Mesendoderm (in vitro differentiated cells): ENCODE measurements at places on chromosomes 7 and 10.
A peak's percentile ranks its signal among the peaks of the same experiment; 100 is the strongest.

GRCh38 chr7:24891311-24891735 lies 88.7 kb downstream of the OSBPL3 start:
- no peaks in the 10 kb centered on the region for H3K4me1 ChIP-seq
- H3K27me3 ChIP-seq = no peaks in the 10 kb centered on the region
- DNase-seq = no peak
- H3K4me3 ChIP-seq = no peak overlapping the region
- no peak overlapping the region for H3K27ac ChIP-seq

DNA sequence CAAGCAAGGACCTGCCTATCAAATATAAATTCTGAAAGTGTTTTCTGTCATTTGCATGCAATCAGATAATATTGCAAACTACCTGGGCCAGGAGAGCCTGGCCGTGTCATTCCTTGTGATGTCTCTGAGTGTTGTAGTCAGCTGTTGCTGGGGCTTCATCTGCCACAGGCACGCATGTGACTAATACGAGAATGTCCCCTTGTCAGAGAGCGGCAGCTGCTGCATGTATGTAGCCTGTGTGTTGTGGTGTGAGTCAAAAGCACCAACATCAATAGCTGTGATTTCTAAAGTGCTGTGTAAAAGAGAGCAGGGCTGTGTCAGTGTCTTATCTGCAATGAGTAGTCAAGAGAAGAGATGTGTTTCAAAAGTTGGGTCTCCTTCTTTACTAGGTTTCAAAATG lies 155.4 kb downstream of the POU6F2 start:
- H3K36me3 ChIP-seq = no peaks in the 10 kb centered on the region
- no peak overlapping the region for H3K27ac ChIP-seq
- DNase-seq = no peak
- no peak overlapping the region for H3K4me3 ChIP-seq
- H3K27me3 ChIP-seq = no peaks in the 10 kb centered on the region

DNA sequence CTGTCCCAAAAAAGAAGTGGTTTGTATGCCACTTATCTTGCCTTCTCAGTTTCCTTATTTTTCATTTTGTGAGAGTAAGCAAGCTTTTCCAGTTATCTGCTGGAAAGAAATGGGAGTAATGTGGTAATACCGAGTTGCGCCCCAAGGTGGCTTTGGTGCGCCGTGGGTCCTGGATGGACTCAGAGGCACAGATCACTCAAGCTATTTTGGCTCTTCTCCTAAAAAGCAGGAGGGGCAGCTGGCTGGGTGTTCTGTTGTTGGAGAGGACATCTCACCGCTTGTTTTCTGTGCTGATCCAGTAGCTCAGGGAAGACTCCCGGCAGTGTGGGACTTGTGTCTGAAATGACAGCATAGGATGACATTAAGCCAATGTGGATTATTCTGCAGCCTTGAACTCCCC lies 16.4 kb downstream of the PRKRIP1 start:
- no peaks in the 10 kb centered on the region for H3K4me1 ChIP-seq
- H3K36me3 ChIP-seq = peaks cover 12% of the 10 kb centered on the region
- no peak overlapping the region for H3K27ac ChIP-seq
- peak; percentile 47 for DNase-seq

DNA sequence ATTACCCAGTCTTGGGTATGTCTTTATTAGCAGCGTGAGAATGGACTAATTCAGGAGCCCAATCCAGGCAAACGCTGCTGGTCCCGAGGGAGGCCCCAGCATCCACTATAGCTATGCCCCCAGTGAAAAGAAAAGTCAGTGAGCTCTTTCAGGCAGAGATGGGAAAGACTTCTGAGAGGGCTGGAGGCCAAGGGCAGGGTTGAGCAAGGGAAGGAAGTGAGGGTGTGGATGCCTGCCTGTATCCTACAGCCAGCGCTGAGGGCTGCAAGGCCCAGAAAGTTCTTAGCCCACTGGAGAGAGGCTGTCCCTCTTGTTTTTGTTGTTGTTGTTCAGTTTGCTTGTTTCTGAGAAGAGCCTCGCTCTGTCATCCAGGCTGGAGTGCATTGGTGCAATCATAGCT lies 261.6 kb downstream of the ZEB1 start:
- no peak overlapping the region for H3K27ac ChIP-seq
- no peaks in the 10 kb centered on the region for H3K27me3 ChIP-seq
- no peak overlapping the region for H3K4me3 ChIP-seq

- no peak overlapping the region for H3K27ac ChIP-seq
- no peaks in the 10 kb centered on the region for H3K36me3 ChIP-seq
- H3K27me3 ChIP-seq = no peaks in the 10 kb centered on the region
- DNase-seq = no peak
Observed at GRCh38 chr7:476736-477360, 42.8 kb downstream of the PDGFA start.

DNA sequence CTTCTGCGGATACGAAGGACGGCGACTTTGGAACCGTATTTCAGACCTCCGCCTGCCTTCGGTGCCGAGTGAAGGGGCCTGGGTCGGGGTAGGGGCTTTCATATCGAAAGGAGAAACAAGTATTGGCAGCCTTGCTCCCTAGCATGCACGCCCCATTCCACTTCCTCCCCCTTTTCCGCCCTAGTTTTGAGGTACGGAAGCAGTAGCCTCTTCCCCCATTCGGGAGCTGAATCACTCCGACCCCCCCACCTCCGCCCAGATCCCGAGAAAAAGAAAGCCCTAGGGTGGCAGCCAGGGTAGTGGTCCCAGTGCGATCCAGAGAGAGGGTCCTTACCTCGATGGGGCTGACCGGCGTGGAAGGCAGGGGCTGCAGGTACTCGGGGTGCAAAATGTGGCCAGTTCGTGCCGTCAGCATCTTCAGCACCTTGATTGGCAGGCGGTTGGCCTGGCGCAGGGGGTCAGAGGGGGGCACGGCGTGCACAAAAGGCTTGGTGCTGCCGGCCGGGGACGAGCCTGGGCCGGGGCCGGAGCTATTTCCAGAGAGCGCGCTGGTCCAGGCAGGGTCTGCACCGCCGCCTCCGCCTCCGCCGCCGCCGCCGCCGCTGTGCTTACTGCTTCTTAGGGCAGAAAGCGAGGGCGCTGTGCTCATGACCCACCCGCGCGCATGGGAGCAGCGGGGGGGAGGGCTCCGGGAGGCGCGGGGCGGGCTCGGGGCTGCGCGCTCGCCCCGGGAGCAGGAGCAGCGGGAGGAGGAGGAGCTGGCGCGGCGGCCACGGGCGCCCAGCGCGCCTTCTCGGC lies 594 bp downstream of the ZNF503 start:
- no peak overlapping the region for H3K27ac ChIP-seq
- peaks cover 46% of the 10 kb centered on the region for H3K27me3 ChIP-seq
- peak overlapping the region; percentile 45 for H3K4me3 ChIP-seq
- no peaks in the 10 kb centered on the region for H3K36me3 ChIP-seq
- H3K4me1 ChIP-seq = no peaks in the 10 kb centered on the region

- H3K4me1 ChIP-seq = no peaks in the 10 kb centered on the region
- no peaks in the 10 kb centered on the region for H3K36me3 ChIP-seq
- DNase-seq = peak; percentile 48
Observed at GRCh38 chr7:155951554-155952158, 139.4 kb upstream of the SHH start.

- no peak overlapping the region for H3K4me3 ChIP-seq
- no peaks in the 10 kb centered on the region for H3K27me3 ChIP-seq
- no peaks in the 10 kb centered on the region for H3K4me1 ChIP-seq
- H3K36me3 ChIP-seq = no peaks in the 10 kb centered on the region
Observed at GRCh38 chr10:15345450-15345849, 25.6 kb downstream of the FAM171A1 start.

DNA sequence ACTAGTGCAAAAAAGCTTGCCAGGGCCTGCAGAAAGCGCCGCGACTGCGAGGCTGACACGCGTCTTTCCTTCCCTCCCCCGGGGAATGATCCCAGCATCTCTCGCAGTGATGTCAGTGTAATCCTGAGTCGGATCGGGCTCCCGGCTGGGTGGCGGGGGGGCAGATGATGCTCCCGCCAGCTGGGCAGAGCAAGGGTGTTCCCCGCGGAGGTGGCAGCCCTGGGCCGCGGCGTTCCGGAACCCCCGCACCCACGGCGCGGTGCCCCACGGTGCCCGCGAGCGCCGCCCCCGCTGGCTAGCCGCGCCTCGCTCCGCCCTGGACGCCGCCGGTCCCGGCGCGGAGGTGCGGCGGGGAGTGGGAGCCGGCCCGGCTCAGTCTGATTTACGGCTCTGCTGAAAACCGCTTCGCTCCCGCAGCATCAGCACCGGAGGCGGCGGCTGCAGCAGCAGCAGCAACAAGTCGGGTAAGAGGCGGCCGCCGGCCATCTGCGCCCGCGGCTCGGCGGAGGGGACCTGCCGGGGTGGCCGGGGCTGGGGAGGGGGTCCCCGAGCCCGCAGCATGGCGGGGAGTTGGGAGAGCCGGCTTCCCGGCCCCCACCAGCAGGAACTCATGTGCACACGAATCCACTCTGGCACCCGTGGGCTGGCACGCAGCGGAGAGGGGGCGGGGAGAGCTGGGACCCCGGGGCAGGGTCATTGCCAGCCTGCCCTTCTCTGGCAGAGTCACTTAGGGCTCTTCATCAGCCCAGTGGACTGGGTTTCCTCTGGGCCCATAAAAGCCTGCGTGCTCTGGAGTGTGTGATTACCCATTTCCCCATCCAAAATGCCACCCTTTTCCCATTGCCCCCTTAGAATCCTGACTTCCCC lies at the start of gene ZNF365:
Gene ZNF365, plus strand, starts transcription at position 375 of the 867 bp plus-strand sequence. CDS start 1,825 bp downstream, outside the sequence.
- peak; percentile 67 for DNase-seq
- no peak within 1 kb of the TSS for H3K27ac ChIP-seq
- no peaks in the 10 kb centered on the region for H3K4me1 ChIP-seq
- H3K27me3 ChIP-seq = peaks cover 7% of the 10 kb centered on the region
- H3K4me3 ChIP-seq = peak within 1 kb of the TSS; percentile 38

- H3K27me3 ChIP-seq = no peaks in the 10 kb centered on the region
- H3K36me3 ChIP-seq = no peaks in the 10 kb centered on the region
- no peak overlapping the region for H3K4me3 ChIP-seq
Observed at GRCh38 chr10:78247821-78248220, 214.2 kb downstream of the RPS24 start.

DNA sequence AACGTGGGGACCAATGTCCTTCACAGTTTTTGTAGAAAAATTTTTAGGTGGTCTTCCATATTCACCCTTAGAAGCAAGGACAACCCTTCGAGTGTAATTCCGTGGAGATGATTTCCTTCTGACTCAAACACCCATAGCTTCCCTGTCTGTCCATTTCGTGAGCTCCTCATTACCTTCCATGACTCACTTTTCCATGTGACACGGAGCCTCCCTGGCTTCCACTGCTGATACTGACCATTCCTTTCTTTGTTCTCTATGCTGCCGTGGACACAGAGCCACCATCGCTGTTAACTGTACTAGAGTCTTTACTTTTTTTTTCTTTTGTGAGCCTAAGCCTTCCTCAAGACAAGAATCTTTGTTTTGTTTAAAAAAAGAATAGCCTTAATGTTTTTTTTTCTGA lies 12.5 kb upstream of the ARMS2 start:
- no peaks in the 10 kb centered on the region for H3K36me3 ChIP-seq
- DNase-seq = no peak
- no peaks in the 10 kb centered on the region for H3K27me3 ChIP-seq
- H3K4me1 ChIP-seq = no peaks in the 10 kb centered on the region
- no peak overlapping the region for H3K4me3 ChIP-seq
- no peak overlapping the region for H3K27ac ChIP-seq

- no peaks in the 10 kb centered on the region for H3K36me3 ChIP-seq
- no peak overlapping the region for H3K4me3 ChIP-seq
- no peak overlapping the region for H3K27ac ChIP-seq
- no peak for DNase-seq
- H3K27me3 ChIP-seq = no peaks in the 10 kb centered on the region
Observed at GRCh38 chr7:19095353-19095860, 22.0 kb downstream of the TWIST1 start.

DNA sequence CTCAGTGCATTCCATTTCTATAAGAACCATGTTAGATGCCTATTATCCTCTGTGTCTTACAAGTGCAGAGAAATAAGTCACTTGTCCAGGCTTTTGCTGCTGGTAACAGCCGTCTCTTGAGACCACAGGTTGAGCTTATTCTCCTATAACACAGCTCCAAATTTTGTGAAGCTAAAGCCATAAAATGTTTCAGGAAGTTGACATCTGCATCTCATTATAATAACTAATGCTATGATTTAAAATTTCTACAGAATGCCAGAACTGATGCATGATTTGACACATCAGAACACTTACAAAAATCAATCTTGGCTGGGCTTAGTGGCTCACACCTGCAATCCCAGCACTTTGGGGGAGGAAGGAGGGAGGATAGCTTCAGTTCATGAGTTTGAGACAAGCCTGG lies 986.9 kb downstream of the TYW1 start:
- H3K4me1 ChIP-seq = no peaks in the 10 kb centered on the region
- H3K4me3 ChIP-seq = no peak overlapping the region
- no peaks in the 10 kb centered on the region for H3K36me3 ChIP-seq
- H3K27ac ChIP-seq = no peak overlapping the region

GRCh38 chr7:156892081-156892800 lies 742 bp downstream of the LMBR1 start:
- no peaks in the 10 kb centered on the region for H3K27me3 ChIP-seq
- peak; percentile 75 for DNase-seq
- peak overlapping the region; percentile 81 for H3K4me3 ChIP-seq
- H3K4me1 ChIP-seq = no peaks in the 10 kb centered on the region
- H3K27ac ChIP-seq = peak overlapping the region; percentile 49
- H3K36me3 ChIP-seq = no peaks in the 10 kb centered on the region

DNA sequence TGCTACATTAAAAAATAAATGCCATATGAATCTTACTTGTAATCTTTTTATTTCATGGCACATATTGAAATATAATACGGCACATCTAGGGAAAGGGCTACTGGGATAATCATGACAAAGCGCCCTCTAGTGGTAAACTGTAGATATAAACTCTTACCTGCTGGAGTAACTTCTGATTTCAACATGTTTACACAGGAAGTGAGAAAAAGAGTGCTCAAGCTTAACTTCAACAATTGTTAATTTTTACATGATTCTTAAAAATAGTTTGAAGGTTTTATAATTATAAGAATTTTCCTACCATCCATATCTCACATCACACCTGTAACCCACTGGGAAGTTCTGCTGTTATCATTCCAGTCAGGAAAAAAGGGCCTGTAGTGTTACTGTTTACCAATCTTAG lies 2.0 kb upstream of the HEPACAM2 start:
- no peaks in the 10 kb centered on the region for H3K27me3 ChIP-seq
- DNase-seq = peak; percentile 60
- no peaks in the 10 kb centered on the region for H3K36me3 ChIP-seq
- no peak overlapping the region for H3K4me3 ChIP-seq
- H3K27ac ChIP-seq = no peak overlapping the region
- H3K4me1 ChIP-seq = no peaks in the 10 kb centered on the region

GRCh38 chr10:29081951-29082685 lies 206.8 kb upstream of the LYZL1 start:
- H3K27me3 ChIP-seq = no peaks in the 10 kb centered on the region
- no peak overlapping the region for H3K4me3 ChIP-seq
- no peak for DNase-seq
- peaks cover 8% of the 10 kb centered on the region for H3K4me1 ChIP-seq
- no peaks in the 10 kb centered on the region for H3K36me3 ChIP-seq
- no peak overlapping the region for H3K27ac ChIP-seq

GRCh38 chr10:44017483-44018145 lies 367.3 kb downstream of the CXCL12 start:
- no peak overlapping the region for H3K27ac ChIP-seq
- H3K4me3 ChIP-seq = no peak overlapping the region
- no peak for DNase-seq
- no peaks in the 10 kb centered on the region for H3K36me3 ChIP-seq
- H3K27me3 ChIP-seq = no peaks in the 10 kb centered on the region

- H3K4me1 ChIP-seq = no peaks in the 10 kb centered on the region
- no peak overlapping the region for H3K4me3 ChIP-seq
- no peak overlapping the region for H3K27ac ChIP-seq
- no peaks in the 10 kb centered on the region for H3K36me3 ChIP-seq
- H3K27me3 ChIP-seq = no peaks in the 10 kb centered on the region
Observed at GRCh38 chr7:73954181-73954580, 73.8 kb upstream of the ELN start.

GRCh38 chr10:104406715-104407650 lies 53.4 kb downstream of the CFAP58 start:
- no peak overlapping the region for H3K4me3 ChIP-seq
- no peak overlapping the region for H3K27ac ChIP-seq
- H3K36me3 ChIP-seq = no peaks in the 10 kb centered on the region
- no peaks in the 10 kb centered on the region for H3K27me3 ChIP-seq
